NCI-H146 (cell line): ENCODE measurements at places on chromosomes 4 and X.

DNA sequence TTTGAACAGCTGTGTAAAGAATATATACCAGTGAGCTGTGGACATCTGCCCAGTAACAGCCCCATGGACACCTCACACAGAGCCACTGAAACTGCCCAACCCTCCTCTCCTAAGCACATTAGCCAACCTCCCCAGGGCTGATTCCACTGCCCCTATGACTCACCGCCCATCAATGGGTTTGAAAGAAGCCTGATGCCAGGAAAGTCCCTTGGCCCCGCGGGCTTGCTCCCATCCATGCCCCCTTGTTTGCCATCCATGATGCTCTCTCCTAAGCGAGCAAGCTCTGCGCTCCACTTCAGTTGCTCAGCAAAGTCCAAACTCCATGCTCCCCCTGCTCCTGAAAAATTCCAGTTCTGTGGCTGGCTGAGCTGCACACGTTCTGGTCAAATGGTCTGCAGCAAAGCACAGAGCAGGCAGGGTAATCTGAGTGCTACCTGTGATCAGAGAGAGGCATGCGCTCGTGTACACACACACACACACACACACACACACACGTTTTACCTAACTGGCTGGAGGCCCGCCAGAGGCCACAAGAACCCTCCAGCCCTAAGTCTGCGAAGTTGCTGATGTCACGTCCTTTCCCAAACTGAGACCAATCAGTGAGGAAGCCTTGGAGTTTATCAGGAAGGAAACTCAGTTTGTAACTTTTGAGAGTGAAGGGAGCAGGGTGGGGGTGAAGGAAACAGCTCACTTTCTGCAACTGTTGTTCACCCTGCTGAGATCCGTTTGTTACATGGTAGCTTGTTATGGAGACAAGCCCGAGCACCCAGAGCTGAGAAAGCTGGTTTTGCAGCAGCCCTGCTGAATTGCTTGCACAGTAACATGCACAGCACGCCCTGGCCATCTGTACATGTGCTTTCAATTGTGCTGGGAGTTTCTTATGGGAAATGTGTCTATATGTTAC is at the start of gene ASB9:
TSS of gene ASB9 (minus strand) at position 466 of the 904 bp plus-strand sequence. CDS start at position 257, 209 bp downstream.
- peak; percentile 35 for DNase-seq

- no peak for DNase-seq
These were observed 8.6 kb upstream of the MAML3 start for GRCh38 chr4:140162596-140162995.

GRCh38 chr4:129974730-129975129 is 878.8 kb downstream of the C4orf33 start:
- no peak for DNase-seq

DNA sequence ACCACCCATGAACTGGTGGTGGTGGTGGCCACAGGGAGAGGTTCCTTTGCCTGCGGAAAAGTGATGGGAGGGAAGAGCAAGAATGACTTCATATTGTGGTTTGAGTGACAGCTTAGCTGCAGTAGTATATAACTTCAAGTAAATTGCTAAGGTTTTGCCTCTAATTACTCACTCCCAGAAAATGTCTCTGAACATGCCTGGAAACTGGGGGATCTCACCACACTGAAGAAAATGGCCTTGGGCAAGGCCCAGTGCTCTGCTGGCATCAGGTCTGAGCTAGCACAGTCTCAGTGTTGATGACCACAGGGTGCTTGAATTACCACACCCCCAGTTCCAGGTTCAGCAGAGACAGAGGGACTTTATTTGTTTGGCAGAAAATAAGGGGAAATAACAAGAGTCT is 2085.4 kb downstream of the ARAP2 start:
- DNase-seq = no peak

- no peak for DNase-seq
These were observed 7.8 kb upstream of the PIGA start for GRCh38 chrX:15343075-15343476.

DNA sequence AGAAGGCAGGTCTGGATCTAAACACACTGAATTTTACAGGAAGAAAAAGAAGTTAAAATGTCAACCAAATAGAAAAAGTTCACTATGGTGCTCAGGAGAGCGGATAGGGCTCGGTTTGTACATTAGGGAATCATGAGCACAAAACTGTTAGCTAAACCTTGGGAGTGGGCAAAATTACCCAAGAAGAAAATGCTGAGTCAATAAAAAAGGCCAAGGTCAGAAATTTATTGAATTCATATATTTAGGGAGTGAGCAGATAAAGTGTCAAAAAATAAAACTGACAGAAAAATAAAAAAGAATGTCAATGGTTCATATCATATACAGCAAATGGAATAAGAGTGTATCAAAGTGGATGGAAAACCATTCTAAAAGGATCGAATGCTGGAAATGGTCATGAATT is 452.5 kb upstream of the SMIM31 start:
- no peak for DNase-seq

DNA sequence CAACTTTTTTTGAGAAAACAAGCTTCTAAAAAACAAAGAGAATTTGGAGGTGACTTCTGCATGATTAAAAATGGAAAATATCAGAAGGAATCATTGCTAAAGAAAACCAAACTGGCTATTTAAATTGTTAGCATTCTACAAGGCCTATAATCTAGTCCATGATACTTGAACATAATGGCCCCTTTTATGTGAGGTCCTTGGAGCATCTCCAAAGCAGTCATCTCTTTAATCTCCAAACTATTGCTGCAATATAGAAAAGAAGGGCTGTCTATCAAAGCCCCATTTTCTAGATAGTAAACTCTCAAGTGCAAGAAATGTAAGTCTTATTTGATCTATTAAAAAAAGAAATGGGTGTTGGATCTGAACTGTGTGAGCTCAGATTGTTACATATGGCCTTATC is 615.1 kb downstream of the CENPC start:
- no peak for DNase-seq
